ENCODE measurements at places on chromosomes 7 and 10.

DNA sequence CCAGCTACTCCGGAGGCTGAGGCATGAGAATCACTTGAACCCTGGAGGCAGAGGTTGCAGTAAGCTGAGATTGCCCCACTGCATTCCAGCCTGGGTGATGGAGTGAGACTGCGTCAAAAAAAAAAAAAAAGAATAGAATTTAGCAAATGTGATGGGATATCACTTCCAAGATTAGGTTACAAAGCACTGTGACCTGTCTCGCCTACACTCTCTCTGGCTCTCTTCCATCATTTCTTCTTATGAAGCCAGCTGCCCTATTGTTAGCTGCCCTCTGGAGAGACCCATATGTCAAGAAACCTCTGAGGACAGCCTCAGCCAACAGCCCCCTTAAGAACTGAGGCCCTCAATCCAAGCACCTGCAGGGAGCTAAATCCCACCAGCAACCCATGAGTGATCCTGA is 28.2 kb downstream of the ARHGAP21 start:
- no peak for DNase-seq

DNA sequence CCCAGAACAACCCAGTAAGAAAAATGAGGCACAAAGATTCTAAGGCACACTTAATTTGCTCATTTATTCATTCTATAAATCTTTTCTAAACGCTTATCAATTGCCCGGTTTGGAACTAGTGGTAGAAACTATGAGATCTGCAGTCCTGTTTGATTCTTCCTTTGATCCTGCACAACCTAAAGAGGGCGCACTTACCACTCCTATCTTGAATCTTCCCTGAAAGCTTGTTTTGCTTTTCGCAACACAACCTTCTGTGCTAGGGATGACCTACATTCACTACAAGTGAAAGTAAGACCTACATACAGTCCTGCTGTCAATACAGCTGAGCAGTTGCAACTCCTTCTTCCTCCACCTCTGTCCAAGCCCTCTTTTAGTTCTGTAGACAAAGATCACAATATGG is 12.6 kb upstream of the ARL4A start:
- peak; percentile 54 for DNase-seq

GRCh38 chr7:196283-196682 is 3.9 kb downstream of the FAM20C start:
- no peak for DNase-seq

DNA sequence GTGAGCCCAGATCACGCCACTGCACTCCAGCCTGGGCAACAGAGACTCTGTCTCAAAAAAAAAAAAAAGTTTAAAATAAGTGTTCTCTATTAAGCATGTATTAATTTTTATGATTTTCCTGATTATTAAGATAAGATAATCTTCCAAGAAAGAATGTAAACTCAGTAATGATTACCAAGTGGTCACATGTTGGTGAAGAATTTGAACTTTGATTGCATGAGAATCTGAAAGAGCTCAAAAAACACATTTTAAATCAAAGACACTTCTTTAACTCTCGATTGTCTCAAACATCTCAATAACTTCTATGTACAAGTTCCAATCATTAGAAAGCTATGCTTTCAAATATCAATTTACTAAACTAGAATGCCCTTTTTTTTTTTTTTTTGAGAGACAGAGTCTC is 33.8 kb downstream of the SNX8 start:
- DNase-seq: no peak

- DNase-seq: peak; percentile 94
Measured at GRCh38 chr7:140059273-140060242, 3.2 kb downstream of the PARP12 start.

GRCh38 chr10:86500846-86501245 is 20.7 kb downstream of the WAPL start:
- peak; percentile 36 for DNase-seq

DNA sequence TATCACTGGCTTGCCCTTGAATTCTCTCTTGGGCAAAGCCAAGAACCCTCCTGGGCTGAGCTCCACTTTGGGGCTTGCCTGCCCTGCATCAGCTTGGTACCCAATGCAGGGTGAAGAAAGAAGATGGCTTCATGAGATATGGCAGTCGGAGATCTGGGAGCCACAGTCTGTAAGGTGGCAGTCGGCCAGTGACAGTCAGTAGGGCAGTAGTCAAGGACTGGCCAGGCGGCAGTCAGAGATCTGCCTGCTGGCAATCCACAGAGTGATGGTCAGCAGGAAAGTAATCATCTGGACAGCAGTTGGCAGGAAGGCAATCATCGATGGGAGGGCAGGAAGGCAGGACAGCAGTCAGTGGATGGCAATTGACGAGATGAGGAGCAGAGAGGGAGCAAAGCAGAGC is 32.6 kb upstream of the CNNM1 start:
- no peak for DNase-seq

- DNase-seq: no peak
Measured at GRCh38 chr7:158017111-158018097, 570.2 kb downstream of the PTPRN2 start.
